ENCODE measurements at places on chromosomes 16 and 17. TPM values are rescaled to one million over a fixed set of nuclear protein-coding genes. Genes with fewer than 3 reads are reported as not detected.

DNA sequence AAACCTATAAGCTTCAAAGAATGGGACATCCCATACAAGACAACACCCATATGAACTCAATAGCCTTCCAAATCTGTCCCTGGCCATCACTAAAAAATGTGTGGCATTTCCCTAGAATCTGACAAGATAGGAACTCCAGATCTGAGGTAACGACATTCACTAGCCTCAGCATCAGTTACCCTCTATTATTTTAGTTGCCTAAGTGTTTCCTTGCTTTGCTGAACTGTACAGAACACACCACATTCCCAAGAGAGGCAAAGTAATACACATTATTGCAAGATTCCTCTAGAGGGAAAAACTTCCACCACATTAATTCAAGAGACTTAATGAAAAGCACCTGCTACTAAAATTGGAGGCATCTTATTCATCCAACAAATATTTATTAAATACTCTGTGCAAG is 5.0 kb downstream of the LSM12 start:
- DNase-seq: no peak
- H3K27me3 ChIP-seq: no peaks in the 10 kb centered on the region
- peaks cover 5% of the 10 kb centered on the region for H3K4me1 ChIP-seq
- peaks cover 75% of the 10 kb centered on the region for H3K36me3 ChIP-seq
- no peak overlapping the region for H3K4me3 ChIP-seq

DNA sequence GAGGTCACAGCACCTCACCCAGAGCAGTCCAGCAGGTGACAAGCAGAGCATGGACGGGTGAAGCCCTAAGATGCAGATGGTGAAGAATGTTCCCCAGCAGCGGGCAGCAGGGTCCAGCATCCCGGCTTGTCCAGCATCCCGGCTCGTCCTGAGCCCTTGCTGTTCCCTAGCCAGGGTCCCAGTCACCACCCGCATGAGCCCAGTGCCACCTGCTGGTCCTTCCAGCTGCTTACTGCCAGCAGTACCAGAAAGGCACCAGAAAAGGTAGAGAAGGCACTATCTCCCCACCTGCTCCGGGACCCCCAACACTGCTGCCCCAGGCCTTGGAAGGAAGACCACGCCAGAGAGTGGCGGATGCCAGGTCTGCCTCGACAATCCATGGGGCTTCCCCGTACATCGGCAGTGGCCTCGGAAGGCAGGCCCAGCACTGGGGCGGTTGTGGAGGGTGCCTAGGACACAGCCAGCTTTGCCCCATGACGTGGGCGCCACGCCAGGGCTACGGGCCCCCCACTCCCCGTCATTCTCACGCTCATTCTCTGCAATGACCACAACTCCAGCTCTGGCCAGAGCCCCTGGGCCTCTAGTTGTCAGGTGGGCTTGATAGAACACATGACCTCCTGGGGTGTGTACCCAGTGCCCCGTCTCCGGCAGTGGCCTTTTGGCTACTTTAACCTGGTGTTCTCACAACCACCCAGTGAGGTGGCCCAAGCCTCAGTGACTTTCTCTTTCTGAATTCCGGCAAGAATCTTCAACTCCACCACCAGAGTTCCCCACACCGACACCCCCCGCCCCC is 1.4 kb downstream of the CENPX start:
- no peak overlapping the region for H3K4me3 ChIP-seq
- DNase-seq: peak; percentile 77
- peaks cover 39% of the 10 kb centered on the region for H3K4me1 ChIP-seq
- no peaks in the 10 kb centered on the region for H3K27me3 ChIP-seq

DNA sequence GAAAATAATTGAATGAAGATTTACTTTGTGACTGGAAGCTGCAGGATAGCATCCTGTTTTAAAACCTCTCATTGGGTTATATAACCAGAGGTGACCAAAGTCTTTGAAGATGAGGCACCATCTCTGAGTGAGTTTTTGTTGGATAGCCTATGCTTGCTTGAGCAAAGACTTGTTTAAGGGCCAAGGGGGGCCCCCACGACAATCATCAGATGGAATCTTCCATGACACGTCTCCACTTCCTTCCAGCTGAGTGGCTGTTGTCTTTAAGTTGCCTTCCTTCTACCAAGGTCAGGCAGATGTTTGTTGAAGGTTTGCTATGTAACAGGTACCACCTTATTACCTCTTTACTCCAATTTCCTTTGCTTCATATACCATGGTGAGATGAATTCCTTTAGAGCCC is 188.8 kb downstream of the PRKCA start:
- no peaks in the 10 kb centered on the region for H3K27me3 ChIP-seq
- no peaks in the 10 kb centered on the region for H3K4me1 ChIP-seq
- H3K36me3 ChIP-seq: no peaks in the 10 kb centered on the region
- H3K27ac ChIP-seq: no peak overlapping the region

PRSS8 gene
- total RNA-seq: 61.2 TPM

GRCh38 chr16:3046641-3047386 is 453 bp downstream of the MMP25 start:
- no peaks in the 10 kb centered on the region for H3K36me3 ChIP-seq
- DNase-seq: peak; percentile 32
- H3K4me3 ChIP-seq: peak overlapping the region; percentile 61
- H3K27ac ChIP-seq: peak overlapping the region; percentile 86
- H3K4me1 ChIP-seq: peaks cover 55% of the 10 kb centered on the region

DNA sequence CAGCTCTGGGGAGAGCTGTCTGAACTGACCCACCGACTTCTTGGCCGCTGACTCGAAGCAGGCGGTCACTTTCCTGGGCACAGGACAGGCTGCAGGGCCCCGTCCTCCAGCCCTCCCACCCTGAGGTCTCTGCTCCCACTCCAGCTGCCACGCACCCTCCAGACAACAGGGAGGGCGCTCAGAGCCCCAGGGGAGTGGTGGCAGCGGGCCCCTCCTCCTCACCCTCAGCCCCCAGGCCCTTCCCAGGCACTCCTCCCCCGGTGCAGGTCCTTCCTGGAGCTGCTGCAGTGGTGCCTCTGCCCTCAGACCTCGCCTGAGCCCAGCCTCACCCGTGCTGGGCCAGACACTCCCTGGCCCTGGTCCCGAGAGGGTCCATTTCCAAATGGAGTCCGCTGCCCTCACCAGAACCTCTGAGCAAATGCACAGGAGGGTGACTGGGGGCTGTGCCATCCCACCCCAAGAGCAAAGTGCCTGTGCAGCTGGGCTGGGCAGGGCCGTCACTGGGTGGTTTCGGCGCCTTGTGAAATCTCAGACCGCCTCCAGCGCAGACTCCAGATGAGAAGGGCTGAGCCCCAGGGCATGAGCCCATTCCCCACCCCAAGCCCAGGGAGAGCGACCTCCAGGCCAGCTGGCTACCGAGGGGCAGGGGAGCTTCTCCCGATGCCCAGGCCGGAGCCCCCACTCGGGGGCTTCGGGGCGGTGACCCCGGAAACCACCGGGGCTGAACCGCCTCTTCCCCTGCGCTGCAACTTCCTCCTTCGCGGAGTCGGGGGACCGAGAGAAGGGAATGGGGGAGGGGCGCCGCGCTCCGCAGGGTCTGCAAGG is 717 bp downstream of the CYBA start:
- H3K27me3 ChIP-seq: no peaks in the 10 kb centered on the region
- peaks cover 5% of the 10 kb centered on the region for H3K4me1 ChIP-seq
- no peaks in the 10 kb centered on the region for H3K36me3 ChIP-seq
- H3K4me3 ChIP-seq: peak overlapping the region; percentile 94
- peak; percentile 80 for DNase-seq
- peak overlapping the region; percentile 75 for H3K27ac ChIP-seq

ITGA2B gene
- total RNA-seq: 3.2 TPM

GRCh38 chr17:74563358-74563757 is 4.0 kb downstream of the CD300H start:
- H3K4me1 ChIP-seq: no peaks in the 10 kb centered on the region
- DNase-seq: no peak
- no peak overlapping the region for H3K27ac ChIP-seq
- H3K27me3 ChIP-seq: peaks cover 42% of the 10 kb centered on the region

KCNH4 gene
- 0.16 TPM for total RNA-seq

ERAL1 gene
- total RNA-seq: 30.0 TPM

DNA sequence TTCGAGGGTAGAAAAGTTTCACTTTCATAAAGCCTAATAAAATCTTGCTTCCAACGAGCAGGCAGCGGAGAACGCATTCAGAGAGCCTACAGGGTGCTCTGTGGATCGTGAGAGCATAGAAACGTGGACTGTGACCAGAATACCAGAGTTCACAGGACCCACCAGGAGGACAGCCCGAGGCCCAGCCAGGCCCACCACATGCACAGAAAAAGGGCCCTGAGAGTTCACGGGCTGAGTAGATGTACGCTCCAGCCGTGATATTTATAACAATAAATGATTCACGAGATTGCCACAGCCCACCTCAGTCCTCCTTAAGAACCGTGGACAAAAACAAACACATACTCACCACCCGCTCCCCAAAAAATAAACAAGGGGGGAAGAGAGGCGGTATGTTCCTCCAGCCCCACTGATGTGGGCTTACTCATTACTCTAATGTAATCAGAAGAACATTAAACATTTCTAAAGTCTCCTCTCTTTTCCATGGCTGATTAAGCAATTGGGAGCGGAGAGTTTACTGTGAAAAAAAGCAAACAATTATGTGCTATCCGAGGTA is 207.2 kb downstream of the C16orf78 start:
- no peak overlapping the region for H3K4me3 ChIP-seq
- H3K27ac ChIP-seq: no peak overlapping the region
- H3K27me3 ChIP-seq: no peaks in the 10 kb centered on the region
- H3K4me1 ChIP-seq: no peaks in the 10 kb centered on the region
- no peak for DNase-seq

DNA sequence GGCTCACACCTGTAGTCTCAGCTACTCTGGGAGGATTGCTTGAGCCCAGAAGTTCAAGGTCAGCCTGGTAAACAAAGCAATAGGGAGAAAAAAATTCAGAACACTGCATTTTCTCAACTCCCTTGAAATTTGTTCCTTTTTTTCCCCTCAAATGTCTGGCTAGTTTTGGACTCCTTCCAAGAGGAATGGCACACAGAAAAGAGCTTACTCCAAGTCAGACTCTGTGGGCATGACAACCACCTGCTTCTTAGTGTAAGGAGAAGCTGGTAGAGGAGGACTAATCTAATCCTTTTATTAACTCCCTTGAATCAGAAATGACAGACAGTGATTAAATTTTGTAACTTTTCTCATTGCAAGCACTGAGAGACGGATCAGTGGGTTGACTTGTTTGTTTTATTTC is 27.9 kb upstream of the HYDIN start:
- H3K36me3 ChIP-seq: no peaks in the 10 kb centered on the region
- H3K4me1 ChIP-seq: no peaks in the 10 kb centered on the region
- DNase-seq: no peak
- H3K27me3 ChIP-seq: no peaks in the 10 kb centered on the region

DNA sequence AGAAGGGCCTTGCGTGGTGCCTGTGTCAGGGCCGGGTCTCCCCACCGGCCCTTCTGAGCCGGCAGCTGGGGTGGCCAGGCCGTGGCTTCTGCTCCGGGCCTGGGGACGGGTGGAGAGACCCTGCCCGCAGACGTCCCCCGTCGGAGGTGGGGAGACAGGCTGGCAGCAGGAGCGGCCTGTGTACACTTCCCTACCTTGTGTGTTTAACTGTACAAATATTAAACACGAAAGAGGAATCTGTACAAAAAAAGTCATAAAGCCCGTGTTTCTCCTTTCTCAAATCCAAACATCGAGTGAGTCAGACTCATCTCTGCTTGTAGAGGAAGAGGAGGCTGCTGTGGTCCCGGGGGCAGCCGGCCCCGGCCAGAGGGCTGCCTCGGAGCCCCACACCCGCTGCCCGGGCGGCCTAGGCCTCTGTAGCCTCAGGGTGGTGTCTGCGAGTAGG is 2.0 kb downstream of the CACNA1H start:
- no peak overlapping the region for H3K4me3 ChIP-seq
- H3K27ac ChIP-seq: no peak overlapping the region
- no peaks in the 10 kb centered on the region for H3K4me1 ChIP-seq
- DNase-seq: no peak
- H3K36me3 ChIP-seq: no peaks in the 10 kb centered on the region
- H3K27me3 ChIP-seq: peaks cover 58% of the 10 kb centered on the region

MYOCD gene
- total RNA-seq: 3.3 TPM

DNA sequence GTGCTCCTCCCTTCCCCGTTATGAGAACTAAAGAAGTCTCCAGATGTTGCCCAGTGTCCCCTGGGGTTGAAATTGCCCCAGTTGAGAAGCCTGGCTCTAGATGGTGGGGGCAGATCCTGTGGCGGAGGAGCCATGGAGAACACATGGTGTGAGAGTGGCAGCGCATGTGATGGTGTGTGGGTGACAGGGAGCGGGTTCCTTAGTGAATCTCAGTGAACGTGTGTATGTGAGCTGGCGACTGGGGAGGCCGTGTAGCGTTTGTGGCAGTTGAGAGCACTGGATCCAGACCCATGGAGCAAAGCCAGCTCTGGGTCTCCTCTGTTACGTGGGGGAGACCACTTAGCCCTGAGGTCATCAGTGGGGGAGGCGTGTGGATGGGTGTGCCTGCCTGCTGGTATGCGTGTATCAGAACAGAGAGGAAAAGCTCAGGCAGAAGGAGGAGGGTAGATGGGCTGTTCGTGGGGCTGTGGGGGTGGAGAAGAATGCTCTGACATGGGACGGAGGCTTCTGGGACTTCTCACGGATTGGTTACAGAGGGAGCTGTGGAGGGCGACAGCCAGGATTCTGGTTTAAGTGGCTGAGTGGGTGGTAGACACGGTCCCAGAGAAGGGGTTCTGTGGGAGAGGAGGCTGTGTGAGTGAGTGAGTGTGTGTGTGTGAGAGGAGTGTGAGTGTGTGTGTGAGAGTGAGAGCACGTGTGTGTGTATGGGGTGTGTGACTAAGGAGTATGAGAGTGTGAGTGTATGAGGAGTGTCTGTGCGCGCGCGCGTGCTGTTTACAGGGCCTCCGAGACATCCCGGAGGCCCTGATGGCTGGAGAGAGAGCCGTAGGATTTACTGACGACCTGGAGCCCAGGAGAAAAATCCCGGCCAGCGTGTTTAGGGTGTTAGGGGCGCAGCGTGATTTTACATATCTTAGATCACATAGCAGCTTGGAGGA is 193.8 kb downstream of the SNX29 start:
- H3K27ac ChIP-seq: no peak overlapping the region
- no peak for DNase-seq
- H3K27me3 ChIP-seq: no peaks in the 10 kb centered on the region
- H3K36me3 ChIP-seq: no peaks in the 10 kb centered on the region
- no peaks in the 10 kb centered on the region for H3K4me1 ChIP-seq

PPM1E gene
- total RNA-seq: 0.23 TPM

DNA sequence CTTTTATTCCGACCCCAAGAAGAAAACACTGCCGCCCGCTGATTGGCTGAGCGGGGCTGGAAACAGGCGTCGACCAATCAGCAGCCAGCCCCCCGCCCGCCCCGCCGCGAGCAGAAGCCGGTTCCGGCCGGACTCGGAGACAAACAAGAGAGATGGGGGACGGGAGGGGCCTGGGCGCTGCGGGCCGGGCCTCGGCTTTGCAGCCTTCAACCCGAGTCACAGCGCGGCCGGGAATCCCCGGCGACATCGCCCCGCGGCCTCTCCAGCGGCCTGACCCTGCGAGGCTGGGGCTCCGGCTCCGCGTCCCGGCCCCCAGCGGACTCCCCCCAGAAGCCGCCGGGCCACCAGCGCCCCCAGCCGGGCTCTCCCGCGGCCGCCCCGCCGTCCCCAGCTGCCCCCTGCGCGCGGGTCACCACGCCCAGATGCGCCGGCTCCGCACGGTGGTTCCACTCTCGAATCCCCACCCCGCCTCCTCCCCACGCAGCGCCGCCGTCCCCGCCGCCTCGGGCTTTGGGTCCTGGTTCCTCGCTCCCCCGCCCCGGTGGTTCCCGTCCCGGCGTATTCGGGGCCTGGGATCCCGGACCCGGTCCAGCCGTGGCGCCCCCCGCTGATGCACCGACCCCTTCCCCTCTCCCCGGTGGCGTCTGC is 346 bp upstream of the SLC43A2 start:
- DNase-seq: peak; percentile 96
- H3K4me3 ChIP-seq: peak overlapping the region; percentile 78
- peaks cover 14% of the 10 kb centered on the region for H3K36me3 ChIP-seq
- peak overlapping the region; percentile 95 for H3K27ac ChIP-seq

Data from left lung (tissue), 14 donors.